ENCODE measurements at places on chromosomes 12 and 14. TPM values are rescaled to one million over a fixed set of nuclear protein-coding genes. Genes with fewer than 3 reads are reported as not detected.

Gene AICDA
- not detected for total RNA-seq

DNA sequence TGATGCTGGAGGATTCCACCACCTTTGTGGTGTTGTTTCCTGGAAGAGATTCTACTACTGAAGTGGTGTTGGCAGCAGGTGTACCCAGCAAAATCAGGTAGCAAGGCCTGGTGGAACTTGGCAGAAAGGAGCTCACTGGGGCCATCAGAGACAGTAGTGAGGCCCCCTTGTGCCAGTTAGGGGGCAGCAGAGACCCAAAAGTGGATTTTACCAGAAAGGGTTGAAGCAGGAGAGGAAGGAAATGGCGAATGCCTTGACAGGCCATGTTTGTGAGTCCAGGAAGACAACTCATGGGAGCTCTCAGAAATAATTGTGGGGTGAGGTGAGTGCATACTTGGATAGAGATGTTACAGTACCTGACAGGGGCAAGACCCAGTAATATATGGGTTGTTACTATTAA is 137.7 kb upstream of the FGD4 start:
- no peak for DNase-seq

DNA sequence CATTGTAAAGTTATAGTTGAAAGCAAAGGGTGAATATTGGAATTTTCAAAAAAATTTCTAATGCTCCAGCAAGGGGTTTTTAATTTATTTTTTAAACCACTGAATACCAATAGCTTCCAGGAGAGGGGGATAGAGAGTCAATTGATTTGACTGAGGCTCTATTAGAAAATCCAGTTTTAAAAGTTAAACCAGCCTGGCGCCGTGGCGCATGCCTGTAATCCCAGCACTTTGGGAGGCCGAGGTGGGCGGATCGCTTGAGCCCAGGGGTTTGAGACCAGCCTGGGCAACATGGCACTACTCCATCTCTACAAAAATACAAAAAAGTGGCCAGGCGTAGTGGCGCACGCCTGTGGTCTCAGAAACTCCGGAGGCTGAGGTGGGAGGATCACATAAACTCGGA is 150.1 kb downstream of the SLC38A4 start:
- DNase-seq: no peak

- DNase-seq: no peak
Observed at GRCh38 chr12:121038861-121039668, at the start of gene OASL. Gene OASL, minus strand, starts transcription at chr12:121039246. Its CDS starts 275 bp downstream, at chr12:121038971.

DNA sequence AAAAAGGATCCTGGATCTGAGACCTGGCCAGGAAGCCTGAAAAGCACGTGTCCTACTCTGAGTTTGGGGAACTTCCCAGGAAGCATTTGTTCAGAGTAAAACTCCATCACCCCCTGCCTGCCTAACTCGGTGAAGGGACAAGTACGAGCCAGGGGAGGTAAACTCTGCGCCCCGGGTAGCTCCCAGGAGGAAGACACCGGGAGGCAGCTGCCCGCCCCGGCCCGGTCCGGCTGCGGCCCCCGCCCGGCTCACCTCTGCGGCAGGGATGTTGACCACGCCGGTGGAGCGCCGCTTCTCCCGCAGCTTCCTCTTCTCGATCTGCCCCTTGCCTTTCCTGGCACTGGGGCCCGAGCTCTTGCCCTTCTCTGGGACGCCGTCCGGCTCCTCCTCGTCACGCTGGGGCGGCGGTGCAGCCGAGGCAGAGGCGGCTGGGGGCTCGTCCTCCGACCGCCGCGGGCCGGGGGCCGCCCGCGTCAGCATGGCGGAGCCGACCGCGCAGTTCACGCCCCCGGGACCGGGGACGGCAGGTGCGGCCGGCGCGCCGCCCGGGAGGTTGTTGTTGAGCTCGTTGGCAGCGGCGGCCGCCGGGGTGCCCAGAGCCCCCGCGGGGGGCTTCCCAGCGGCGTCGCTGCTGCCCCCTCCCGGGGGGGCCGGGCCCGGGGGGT is 1.2 kb downstream of the PAWR start:
- DNase-seq: no peak

Gene IFNG-AS1
- total RNA-seq: not detected

Gene STXBP6
- 3.9 TPM for total RNA-seq

DNA sequence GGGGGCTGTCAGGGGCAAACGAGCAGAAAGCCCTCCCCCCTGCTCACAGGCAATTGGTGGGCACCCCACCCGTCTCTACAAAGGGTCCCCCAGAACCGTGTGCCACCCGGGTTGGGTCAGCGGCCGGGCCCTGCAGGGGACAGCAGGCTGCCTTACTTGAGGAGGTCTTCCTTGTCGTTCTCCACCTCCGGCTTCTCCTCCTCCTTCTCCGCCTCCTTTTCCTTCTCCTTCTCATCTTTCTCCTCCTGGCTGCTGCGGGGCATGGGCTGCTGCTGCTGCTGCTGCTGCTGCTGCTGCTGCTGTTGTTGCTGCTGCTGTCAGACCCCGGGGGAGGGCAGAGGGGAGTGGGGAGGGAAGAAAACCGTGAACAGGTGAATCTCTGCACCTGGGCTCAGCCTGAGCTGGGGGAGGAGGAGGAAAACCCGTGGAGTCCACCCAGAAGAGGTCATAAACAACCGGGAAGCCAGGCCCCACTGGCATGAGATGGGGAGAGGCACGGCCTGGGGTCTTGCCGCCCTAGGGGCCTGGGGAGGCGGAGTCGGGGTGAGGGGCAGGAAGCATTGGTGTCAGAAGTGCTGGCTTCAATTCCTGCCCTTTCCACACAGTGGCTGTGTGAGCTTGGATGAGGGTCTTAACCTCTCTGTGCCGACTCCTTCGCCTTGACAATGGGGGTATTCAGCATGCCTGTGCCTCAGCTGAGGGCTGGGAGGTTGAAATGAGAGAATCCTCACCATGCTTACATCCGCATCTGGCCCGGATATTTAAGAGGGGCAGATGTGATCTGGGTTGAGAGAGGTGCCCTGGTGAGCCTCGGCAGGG is 107.6 kb downstream of the RFLNA start:
- DNase-seq: no peak
